ENCODE measurements at places on chromosomes 6 and 20.

DNA sequence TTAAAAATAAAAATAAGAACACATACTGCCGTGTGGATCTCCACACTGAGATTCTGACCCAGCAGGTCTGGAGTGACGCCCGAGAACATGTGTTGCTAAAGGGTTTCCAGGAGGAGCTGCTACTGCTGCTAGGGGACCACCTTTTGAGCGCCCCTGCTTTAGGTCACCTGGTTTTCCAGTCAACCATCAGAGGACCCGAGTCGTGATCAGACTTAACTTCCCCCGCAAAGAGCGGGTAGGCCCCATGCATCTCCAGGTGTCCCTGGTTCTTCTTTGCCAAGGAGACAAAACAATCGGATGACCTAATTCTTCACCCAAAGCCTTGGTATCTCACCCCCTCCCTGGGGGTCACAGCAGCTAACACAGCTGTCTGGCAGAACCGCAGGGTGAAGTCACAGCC lies 51.1 kb upstream of the STX16 start:
- DNase-seq, result no peak

GRCh38 chr6:95768539-95768938 lies 191.2 kb downstream of the MANEA start:
- no peak for DNase-seq

GRCh38 chr6:8174571-8174970 lies 72.2 kb upstream of the EEF1E1 start:
- no peak for DNase-seq

- DNase-seq, result no peak
Observed at GRCh38 chr6:119566546-119567260, 217.1 kb upstream of the MAN1A1 start.

GRCh38 chr6:41584668-41585205 lies 38.6 kb downstream of the FOXP4 start:
- DNase-seq, result no peak

- no peak for DNase-seq
Observed at GRCh38 chr6:143969077-143969476, 39.0 kb downstream of the PLAGL1 start.

GRCh38 chr6:108432792-108433191 lies 127.9 kb upstream of the FOXO3 start:
- no peak for DNase-seq

DNA sequence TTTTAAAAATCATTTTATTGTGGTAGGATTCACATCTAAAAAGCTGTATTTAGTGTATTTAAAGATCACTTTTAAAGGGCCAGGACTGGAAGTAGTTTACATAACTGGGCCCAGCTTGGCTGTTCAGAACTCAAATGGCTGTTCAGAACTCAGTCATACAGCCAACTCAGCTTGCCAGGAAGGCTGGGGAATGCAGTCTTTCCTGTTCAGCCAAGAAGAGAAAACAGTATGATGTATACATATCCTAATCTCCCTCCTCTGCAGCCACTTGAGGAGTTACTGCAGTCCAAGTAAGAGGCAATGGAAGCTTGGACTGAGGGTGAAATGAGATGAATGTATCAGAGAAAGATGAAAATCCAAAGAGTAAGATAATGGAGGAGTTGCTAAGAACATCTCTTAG lies 24.6 kb downstream of the DSTN start:
- DNase-seq, result no peak

DNA sequence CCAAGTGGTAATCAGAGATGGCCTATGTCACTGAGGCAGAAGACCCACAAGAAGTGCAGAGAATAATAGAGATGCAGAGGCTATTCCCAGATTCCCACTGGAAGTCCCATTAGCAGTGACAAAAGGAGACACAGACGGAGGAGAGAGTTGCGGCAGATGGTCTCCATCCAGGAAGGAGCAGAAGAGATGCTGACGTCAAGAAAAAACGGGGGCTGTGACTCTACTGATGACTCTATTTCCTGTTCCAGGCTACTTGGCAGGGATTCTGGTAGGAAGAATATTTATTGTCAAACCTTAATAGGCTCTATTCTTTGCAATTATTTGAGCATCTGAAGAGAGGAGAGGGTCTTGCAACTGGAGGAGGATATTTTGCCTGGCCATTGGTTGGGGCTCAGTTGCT lies 246.0 kb upstream of the ECI2 start:
- no peak for DNase-seq

DNA sequence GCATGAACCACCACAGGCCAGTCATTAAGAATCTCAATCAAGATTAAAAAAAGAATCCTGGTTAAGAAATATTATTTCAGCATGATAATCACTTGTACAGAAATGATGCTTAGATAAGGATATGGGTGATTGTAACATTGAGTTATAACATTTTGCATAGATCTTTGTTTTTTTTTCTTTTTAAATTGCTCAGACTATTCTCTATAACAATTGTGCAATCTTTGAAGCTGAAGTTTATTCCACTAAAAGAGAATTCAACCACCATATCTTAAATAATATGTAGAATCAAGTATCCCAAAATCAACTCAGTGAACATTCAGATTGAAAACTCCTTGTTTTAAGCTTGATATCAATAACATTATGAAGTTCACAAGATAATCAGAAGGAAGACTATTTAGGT lies 663 bp upstream of the SMIM28 start:
- DNase-seq, result no peak

GRCh38 chr6:13550656-13551055 lies 23.7 kb upstream of the SIRT5 start:
- no peak for DNase-seq

DNA sequence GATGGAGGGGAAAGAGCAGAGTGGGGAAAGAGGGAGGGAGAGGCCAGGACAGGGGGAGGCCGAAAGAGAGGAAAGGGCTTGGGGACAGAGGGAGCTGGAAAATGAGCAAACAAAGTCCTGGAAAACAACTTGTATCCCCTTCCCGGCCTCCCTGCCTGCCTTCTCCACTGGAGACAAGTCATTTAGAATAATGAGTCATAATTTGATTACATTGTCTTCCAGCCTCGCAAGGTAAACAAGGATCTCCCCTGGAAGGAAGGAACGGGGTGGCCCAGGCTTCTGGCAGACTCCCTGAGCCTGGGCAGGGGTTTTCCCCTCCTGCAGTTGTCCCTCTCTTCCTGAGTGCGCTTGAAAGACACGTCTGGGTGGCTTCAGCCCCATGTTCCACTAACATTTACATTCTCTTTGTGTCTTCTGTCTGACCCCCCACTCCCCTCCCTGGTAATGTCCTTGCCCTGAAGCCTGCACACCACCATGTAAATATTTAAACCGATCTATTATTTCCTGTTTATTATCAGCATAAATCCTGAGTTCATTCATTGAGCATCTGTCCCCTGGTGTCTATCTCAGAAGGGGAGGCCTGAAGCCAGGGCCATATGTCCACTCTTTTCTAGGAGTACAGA lies 12.1 kb upstream of the MRPS18A start:
- DNase-seq, result no peak

GRCh38 chr20:2984956-2985661 lies 58.3 kb upstream of the GNRH2 start:
- DNase-seq, result no peak

DNA sequence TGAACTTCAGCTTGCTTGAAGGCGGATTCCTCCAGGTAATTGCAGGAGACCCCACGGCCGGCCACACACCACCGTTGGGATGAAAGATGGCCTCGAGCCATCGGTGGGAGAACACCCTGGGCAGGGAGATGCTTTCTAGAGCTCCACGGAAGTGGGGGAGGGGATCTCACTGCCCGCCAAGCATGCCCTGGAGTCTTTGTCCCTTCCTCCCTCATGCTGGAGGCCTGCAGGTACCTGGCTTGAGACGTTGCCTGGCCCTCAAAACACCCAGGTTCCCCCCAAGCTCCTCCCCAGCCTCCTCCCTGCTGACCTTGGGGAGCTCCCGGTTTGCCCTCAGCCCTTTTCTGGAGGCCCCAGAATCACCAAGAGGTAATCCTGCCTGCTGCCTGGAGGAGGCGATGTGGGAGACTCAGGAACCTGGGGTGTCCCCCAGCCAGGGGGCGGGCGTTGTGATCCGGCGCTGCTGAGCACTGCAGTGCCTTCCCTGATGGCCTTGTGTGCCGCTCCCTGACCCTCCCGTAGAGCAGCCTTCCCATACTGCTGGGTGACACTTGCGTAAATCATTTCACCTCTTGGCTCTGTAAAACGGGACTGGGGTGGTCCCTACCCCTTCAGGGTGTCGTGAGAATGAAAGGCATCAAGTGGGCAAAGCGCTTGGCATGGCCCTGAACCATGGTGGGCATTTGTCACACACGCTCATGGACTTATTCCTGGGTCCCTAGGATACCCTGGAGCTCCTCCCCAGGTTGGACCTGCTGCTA lies 91.4 kb downstream of the CEBPB start:
- DNase-seq, result no peak

DNA sequence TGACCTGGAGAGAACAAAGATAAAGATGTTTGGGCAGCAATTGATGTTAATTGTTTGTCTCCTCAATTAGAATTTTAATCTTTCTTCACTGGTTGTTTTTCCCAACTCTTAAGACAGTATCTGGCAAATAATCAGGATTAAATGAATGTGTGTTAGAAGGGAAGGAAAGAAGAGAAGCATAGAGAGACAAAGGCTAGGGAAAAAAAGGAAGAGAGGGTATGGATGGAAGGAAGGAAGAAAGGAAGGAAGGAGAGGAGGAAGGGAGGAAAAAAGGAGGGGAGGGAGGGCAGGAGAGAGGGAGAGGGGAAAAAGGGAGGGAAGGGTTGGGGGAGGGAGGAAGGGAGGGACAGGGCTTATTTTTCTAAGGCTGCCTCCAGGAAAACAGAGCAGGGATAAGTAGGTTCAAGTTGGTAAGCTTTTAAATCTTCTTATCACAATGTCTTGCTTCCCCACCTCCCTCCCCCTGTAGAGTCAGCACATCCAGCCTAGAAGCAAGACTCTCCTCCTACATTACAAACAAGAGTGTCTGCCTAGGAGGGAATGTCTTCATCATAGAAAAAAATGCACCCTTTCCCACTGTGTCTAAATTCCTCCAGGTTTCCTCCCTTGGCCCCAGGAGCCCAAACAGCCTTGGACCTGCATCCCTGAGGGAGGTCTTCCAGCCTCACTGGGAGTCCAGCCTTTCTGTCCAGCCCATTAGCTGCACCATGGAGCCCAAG lies 447.8 kb upstream of the JARID2 start:
- no peak for DNase-seq

DNA sequence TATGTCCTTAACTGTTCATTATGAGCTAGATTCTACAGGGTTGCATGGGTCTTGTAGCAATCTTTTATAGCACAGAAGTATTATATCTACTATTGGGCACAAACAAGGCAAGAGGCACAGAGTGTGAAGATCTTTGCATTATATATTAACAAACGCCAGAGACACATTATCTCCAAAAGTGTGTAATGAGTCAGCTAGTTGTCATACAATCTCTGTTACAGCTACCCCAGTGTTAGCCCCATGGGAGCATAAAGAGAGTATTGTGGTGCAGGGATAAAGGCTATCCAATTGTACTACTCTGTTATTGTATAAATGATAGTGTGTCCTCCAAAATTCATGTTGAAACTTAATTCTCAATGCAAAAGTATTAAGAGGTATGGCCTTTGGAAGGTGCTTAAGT lies 148.4 kb upstream of the RIMS1 start:
- DNase-seq, result no peak

GRCh38 chr20:8156235-8157079 lies 24.4 kb downstream of the PLCB1 start:
- DNase-seq, result no peak

DNA sequence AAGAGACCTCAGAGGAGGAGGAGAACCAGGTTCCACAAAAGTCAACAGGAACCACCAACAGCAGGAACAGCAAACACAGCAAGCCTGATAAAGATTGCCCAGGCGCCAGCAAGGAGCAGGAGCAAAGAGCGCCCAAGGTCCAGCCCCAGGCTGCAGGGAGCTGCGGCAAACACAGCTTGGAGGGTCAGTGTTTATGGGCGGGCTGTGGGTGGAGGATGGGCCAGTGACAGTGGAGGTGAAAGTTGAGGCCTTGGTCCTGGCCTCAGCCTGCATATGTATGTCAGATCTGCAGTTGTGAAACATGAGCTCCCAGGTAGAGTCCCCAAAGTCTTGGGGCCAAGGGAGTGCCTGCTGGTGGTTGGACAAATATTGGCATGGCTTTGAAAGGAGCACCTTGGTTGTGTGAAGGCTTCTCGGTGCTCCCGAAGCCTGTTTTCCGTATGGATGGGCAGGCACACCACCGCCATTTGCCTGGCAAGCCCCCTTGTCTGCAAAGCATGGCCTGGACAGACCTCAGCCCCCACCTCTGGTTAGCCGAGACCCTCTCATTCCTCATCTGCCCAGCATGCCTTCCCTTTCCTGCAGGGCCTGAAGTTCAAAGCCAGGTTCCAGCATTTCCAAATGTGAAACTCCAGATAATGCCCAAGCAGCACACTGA lies 2.0 kb upstream of the CAPN11 start:
- DNase-seq, result no peak

DNA sequence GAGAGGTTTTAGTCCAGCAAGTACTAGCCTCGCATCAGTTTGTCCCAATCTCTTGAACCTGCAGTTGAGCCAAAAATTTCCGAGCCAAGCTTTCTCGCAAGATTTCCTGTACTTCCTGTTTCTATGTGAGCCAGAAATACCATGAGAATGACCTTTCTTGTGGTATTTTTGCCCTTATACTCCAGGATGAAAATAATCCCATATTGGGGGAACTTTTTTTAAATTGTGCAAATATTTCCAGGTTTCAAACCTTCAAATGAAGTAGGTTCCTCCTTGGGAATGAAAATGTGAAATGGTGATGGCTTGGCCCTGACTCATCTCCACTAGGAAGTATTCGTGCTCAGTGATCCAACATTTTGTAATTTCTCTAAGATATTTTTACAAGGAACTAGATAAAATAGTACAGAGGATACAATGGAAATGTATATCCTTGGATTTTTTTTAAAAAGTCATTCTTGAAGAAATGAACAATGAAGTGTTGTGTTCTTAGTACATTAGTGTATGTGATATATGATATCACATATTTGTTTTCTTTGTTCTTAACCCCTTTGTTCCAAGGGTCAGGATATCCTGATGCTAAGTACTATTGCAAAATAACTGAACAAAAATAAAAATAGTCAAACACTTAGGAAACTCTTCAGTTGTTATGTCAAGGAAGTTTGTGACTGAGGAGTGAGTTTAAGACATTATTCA lies 184.0 kb downstream of the PDE7B start:
- no peak for DNase-seq

- DNase-seq, result no peak
Observed at GRCh38 chr6:130935978-130936377, 108.8 kb downstream of the SMLR1 start.

DNA sequence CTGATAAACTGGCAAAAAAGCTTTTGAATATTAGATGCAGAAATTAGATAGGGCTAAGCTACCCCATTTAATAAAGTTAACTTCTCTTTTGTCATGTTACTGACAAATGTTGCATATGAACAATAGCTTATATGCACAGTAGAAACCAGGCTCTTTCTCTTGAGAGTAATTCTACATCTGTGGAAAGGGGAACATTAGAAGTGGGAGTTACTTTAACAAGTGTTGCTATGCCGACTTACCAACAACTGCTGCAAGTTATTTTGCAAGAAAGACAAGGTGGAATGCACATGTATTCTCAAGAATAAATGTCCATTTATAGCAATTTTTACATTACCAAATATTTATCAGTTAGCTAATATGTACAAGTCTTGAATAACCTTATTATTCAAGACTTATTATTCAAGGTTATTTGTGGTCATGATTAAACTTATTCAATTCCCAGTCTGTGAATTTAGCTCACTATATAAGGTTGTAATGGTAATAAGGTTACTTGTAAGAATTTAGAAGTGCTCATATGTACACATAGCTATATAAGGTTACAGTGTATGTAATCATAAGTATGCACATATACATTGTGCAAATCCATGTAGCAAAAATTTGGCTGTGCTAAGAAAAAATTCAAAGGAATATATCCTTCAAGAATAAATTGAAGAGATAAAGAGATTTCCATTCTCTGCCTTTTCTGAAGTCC lies 38.3 kb downstream of the ADGRG6 start:
- no peak for DNase-seq

GRCh38 chr6:15349379-15349778 lies 103.5 kb downstream of the JARID2 start:
- no peak for DNase-seq

All from activated CD4-positive, alpha-beta T cell treated with anti-CD3 and anti-CD28 coated beads for 24 hours (primary cell).